ENCODE measurements at places on chromosomes 12 and 14. TPM values are rescaled to one million over a fixed set of nuclear protein-coding genes. Genes with fewer than 3 reads are reported as not detected.

DNA sequence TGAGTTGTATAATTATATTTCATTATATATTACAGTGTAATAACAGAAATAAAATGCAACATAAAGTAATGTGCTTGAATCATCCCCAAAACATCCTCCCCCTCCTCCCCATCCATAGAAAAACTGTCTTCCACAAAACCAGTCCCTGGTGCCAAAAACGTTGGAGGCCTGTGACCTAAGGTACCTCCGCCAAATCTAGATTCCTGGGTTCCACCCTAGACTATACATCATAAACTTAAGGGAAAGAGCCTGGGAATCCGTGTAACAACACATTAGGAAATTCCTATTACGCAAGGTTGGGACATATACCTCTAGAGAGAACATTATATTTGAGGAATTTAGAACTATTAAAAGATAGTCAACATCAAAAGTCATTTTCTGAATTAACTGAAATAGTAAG lies 38.0 kb downstream of the SPPL3 start:
- H3K27ac ChIP-seq, result no peak overlapping the region
- H3K27me3 ChIP-seq, result no peaks in the 10 kb centered on the region
- H3K4me3 ChIP-seq, result no peak overlapping the region
- no peaks in the 10 kb centered on the region for H3K36me3 ChIP-seq
- peaks cover 13% of the 10 kb centered on the region for H3K4me1 ChIP-seq

- no peaks in the 10 kb centered on the region for H3K36me3 ChIP-seq
- H3K27ac ChIP-seq, result no peak overlapping the region
- H3K27me3 ChIP-seq, result peaks cover 9% of the 10 kb centered on the region
- DNase-seq, result no peak
Measured at GRCh38 chr12:130762319-130762675, 46.2 kb upstream of the RIMBP2 start.

GRCh38 chr14:58772794-58773620 lies 135.2 kb downstream of the DACT1 start:
- H3K27ac ChIP-seq, result no peak overlapping the region
- H3K4me3 ChIP-seq, result no peak overlapping the region
- no peaks in the 10 kb centered on the region for H3K4me1 ChIP-seq
- DNase-seq, result no peak

- H3K4me3 ChIP-seq, result no peak overlapping the region
- no peaks in the 10 kb centered on the region for H3K36me3 ChIP-seq
- no peak for DNase-seq
- H3K4me1 ChIP-seq, result peaks cover 15% of the 10 kb centered on the region
Measured at GRCh38 chr14:90062127-90062794, 467 bp downstream of the KCNK13 start.

GRCh38 chr14:41548666-41549065 lies 58.0 kb upstream of the LRFN5 start:
- no peaks in the 10 kb centered on the region for H3K27me3 ChIP-seq
- no peak overlapping the region for H3K4me3 ChIP-seq
- H3K36me3 ChIP-seq, result no peaks in the 10 kb centered on the region
- no peak overlapping the region for H3K27ac ChIP-seq
- H3K4me1 ChIP-seq, result no peaks in the 10 kb centered on the region

GRCh38 chr14:76920331-76921087 lies 94.3 kb downstream of the LRRC74A start:
- peak overlapping the region; percentile 96 for H3K27ac ChIP-seq
- H3K4me1 ChIP-seq, result peaks cover 44% of the 10 kb centered on the region
- no peaks in the 10 kb centered on the region for H3K36me3 ChIP-seq
- H3K27me3 ChIP-seq, result no peaks in the 10 kb centered on the region
- no peak overlapping the region for H3K4me3 ChIP-seq

DNA sequence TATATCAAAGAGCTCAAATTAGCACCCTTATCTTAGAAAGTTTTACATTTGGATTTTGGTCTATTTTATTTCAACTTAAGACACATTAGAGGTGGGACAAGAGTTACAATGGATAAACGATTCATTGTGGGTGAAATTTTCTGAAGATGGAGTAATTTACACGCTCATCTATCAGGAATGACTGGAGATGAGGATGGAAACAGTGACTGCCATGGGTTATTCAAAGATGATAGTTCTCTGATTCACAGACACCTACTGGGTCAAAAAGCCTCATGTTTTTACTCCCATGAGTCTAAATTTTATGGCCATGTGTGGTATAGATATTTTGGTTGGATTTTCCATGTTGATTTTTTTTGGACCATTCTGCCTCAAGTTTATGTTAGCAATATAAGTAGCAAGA lies 22.1 kb downstream of the SAMD4A start:
- H3K27ac ChIP-seq, result no peak overlapping the region
- H3K4me1 ChIP-seq, result peaks cover 2% of the 10 kb centered on the region
- H3K4me3 ChIP-seq, result no peak overlapping the region
- no peaks in the 10 kb centered on the region for H3K36me3 ChIP-seq
- DNase-seq, result no peak

- no peak for DNase-seq
- H3K4me3 ChIP-seq, result no peak overlapping the region
- no peaks in the 10 kb centered on the region for H3K36me3 ChIP-seq
- H3K4me1 ChIP-seq, result peaks cover 8% of the 10 kb centered on the region
- peaks cover 27% of the 10 kb centered on the region for H3K27me3 ChIP-seq
Measured at GRCh38 chr12:72276181-72276805, 4.1 kb downstream of the TRHDE start.

DNA sequence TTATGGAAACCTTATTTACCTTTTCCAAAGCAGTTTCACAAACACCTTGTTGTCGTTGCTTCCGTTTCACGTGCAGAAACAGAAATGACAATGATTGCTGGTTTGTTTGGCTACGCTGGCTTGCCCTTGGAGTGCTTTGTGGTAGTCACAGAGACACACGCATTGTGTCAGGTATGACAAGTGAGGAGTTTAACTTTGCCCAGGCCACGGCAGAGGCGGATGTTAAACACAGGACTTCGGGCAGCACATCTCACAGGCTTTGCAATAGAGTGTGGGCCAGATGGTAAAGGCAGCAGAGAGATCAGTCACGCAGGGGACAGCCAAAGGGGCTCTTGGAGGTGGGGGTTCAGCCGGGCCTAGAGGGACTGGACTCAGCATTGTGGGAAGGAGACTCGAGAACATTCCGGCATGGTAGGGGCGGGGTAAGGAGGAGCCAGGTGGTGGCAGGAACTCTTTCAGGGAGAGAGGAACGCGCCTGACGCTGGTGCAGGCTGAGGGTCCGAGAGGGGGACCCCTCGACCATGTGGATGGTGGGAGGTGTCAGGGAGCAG lies 59.8 kb upstream of the KCNA1 start:
- no peaks in the 10 kb centered on the region for H3K27me3 ChIP-seq
- no peaks in the 10 kb centered on the region for H3K36me3 ChIP-seq
- no peak overlapping the region for H3K4me3 ChIP-seq
- H3K4me1 ChIP-seq, result no peaks in the 10 kb centered on the region
- H3K27ac ChIP-seq, result no peak overlapping the region
- no peak for DNase-seq

DNA sequence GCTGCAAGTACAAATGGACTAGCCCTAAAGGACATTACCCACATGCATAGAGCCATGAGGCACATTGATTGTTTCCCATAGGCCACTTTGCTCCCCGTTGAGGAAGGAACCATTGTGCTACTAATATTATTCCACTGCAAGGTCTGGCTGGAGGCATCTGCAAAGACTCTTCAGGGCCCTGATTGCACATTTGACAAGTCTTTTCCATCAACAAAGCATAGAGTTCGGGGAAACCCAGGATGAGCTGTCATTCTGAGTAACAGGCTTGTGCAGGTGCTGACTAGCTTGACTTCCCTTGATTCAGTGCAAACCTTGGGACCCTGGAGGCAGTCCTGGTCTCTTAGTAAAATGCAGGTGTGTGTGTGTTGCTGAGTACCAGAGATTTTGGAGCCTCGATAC lies 73.8 kb downstream of the SUSD6 start:
- H3K27me3 ChIP-seq, result no peaks in the 10 kb centered on the region
- no peak for DNase-seq
- H3K36me3 ChIP-seq, result no peaks in the 10 kb centered on the region
- peaks cover 42% of the 10 kb centered on the region for H3K4me1 ChIP-seq
- no peak overlapping the region for H3K27ac ChIP-seq
- no peak overlapping the region for H3K4me3 ChIP-seq

DNA sequence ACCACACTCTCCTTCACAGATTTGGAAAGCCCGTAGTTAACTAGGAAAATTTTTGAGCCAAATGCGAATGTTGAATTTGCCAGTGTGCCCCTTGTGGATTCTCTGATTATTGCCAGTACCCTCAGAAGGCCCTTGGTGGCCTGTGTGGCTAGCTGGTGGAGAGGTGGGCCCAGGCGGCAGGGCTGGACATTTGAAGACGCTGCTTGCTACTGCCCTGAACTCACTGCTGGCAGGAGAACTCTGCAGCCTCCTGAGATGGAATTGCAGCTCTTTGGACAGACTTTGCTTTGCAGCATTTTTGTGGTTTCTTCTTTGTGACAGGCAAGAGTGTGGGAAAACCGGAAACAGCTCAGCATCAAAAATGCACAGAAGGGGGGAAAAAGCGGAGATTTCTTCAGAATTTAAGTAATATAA lies 97.6 kb downstream of the TGFB3 start:
- H3K4me3 ChIP-seq, result no peak overlapping the region
- H3K27ac ChIP-seq, result no peak overlapping the region
- H3K27me3 ChIP-seq, result no peaks in the 10 kb centered on the region
- H3K4me1 ChIP-seq, result no peaks in the 10 kb centered on the region

DNA sequence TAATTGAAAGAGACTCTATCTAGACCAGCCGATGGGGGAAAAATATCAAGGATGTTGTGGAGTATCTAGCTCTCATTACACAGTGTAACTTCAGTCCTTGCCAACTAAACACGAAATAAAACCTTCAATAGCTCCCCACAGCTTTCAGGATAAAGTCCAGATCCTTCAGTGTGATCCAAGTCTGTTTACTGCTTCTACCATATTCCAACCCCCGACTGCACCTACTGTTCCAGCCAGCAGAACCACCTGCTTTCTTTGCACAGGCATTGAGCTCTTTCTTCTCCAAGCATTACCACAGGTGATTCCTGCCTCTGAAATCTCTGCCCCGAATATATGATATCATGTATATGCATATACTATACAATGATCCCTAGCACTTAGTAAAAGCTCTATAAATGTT lies 2.2 kb upstream of the LRRC23 start:
- no peak for DNase-seq
- no peaks in the 10 kb centered on the region for H3K36me3 ChIP-seq
- H3K27me3 ChIP-seq, result no peaks in the 10 kb centered on the region
- H3K4me3 ChIP-seq, result no peak overlapping the region
- no peak overlapping the region for H3K27ac ChIP-seq

DNA sequence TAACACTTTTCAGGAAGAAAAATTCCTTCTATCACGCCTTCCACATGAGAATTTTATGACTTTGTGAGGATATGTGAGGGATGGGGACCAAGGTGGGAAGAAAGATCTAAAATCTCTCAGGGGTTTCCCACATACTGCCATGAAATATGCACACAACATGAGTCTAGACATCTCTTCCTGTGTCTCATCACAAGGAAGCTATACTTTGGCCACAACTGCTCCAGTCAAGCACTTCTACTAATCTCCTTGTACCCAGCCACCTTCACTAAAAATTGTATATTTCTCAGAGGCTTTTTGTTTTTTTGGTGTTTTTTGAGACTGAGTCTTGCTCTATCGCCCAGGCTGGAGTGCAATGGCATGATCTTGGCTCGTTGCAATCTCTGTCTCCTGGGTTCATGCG lies 3.2 kb downstream of the OSBPL8 start:
- H3K27ac ChIP-seq, result no peak overlapping the region
- no peak for DNase-seq
- H3K27me3 ChIP-seq, result no peaks in the 10 kb centered on the region
- no peaks in the 10 kb centered on the region for H3K36me3 ChIP-seq
- peaks cover 6% of the 10 kb centered on the region for H3K4me1 ChIP-seq

DNA sequence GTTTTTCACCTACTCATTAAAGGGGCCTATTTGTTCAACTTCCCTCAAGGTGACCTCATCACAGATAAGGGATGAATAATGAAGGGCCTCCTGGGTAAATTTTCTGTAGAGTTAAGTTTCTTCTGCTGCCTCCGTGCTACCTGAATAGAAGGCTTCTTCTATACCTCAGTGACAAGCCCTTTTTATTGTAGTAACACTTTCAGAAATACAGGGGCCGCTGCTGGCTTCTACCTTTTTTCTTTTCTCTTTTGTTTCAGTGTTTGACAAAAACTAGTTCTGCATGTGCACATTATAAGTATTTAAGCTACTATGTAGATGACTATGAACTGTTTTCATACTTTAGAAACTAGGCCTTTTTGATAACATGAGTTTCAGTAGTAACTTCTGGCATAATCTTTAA lies 207.0 kb downstream of the NAV3 start:
- no peak overlapping the region for H3K27ac ChIP-seq
- peak overlapping the region; percentile 27 for H3K4me3 ChIP-seq
- no peak for DNase-seq
- H3K4me1 ChIP-seq, result no peaks in the 10 kb centered on the region
- no peaks in the 10 kb centered on the region for H3K27me3 ChIP-seq

DNA sequence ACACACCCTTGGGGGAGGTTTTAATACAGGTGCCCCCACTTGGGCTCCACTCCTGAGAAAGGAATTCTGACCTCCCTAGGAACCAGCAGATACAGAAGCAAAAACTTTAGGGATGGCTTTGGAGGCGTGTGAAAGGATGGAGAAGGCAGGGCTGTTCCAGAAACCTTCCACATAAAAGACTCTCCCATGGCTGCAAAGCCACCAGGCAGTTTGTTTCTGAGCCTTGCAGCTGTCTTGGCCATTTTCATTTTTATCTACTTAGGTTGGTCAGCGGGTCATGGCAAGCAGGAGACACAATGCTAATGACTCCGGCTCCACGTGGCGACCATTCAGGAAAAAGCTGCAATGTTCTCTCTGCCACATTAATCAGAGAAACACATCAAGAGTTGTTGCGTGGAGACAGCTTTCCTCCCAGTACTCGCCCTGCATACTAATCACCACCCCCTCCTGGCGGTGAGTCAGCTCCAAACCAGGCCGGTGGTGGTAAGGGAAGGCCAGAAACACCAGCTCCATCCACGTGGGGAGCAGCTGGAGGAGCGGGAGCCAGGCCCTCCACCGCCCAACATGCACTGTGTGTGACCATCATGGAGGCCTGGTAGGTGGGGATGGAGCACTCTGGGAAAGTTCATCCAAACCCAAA lies 30.9 kb upstream of the IRF2BPL start:
- H3K27ac ChIP-seq, result no peak overlapping the region
- H3K27me3 ChIP-seq, result no peaks in the 10 kb centered on the region
- no peak overlapping the region for H3K4me3 ChIP-seq
- no peaks in the 10 kb centered on the region for H3K36me3 ChIP-seq
- H3K4me1 ChIP-seq, result no peaks in the 10 kb centered on the region
- DNase-seq, result peak; percentile 59

- no peaks in the 10 kb centered on the region for H3K4me1 ChIP-seq
- no peaks in the 10 kb centered on the region for H3K36me3 ChIP-seq
- DNase-seq, result no peak
- no peak overlapping the region for H3K27ac ChIP-seq
Measured at GRCh38 chr12:127024791-127025190, 1242.2 kb upstream of the TMEM132C start.

- H3K4me3 ChIP-seq, result no peak overlapping the region
- DNase-seq, result no peak
- peaks cover 77% of the 10 kb centered on the region for H3K36me3 ChIP-seq
- no peaks in the 10 kb centered on the region for H3K4me1 ChIP-seq
- H3K27me3 ChIP-seq, result no peaks in the 10 kb centered on the region
Measured at GRCh38 chr12:120213758-120214157, 12.8 kb upstream of the RPLP0 start.

- H3K27me3 ChIP-seq, result peaks cover 3% of the 10 kb centered on the region
- no peaks in the 10 kb centered on the region for H3K36me3 ChIP-seq
- H3K27ac ChIP-seq, result no peak overlapping the region
- peak; percentile 82 for DNase-seq
Measured at GRCh38 chr12:49974231-49974675, 1.5 kb downstream of the AQP6 start.

The SMIM41 gene
- total RNA-seq, result not detected

The PMCH gene
- not detected for total RNA-seq

The TNFAIP2 gene
- 82.9 TPM for total RNA-seq

The OASL gene
- total RNA-seq, result 1.1 TPM

The ZFHX2 gene
- total RNA-seq, result 1.00 TPM

The SLC24A4 gene
- total RNA-seq, result 0.67 TPM

The STAC3 gene
- total RNA-seq, result 3.7 TPM

The CIROP gene
- total RNA-seq, result not detected

Data from adrenal gland (tissue), 19 donors.